ENCODE measurements at places on chromosomes 11 and 22.

- DNase-seq: no peak
These were observed 56.6 kb upstream of the DRD2 start for GRCh38 chr11:113531575-113532451.

DNA sequence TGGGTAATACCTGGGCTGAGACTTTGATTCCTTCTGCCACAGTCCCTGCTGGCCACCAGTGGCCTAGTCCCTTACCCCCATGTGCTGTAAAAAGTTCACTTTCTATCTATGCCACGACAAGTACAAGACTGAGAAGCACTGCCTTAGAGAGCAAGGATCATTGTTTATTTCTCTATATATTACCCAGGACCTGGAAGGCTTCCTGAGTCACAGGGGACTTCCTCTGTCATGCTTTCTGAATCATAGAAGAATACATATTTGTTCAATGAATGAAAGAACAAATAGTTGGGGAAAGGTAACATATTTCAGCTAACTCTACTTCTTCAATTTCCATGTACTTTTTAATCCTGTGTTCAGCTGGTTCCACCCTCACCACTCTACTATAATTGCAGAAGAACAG is 5.5 kb upstream of the SYT9 start:
- no peak for DNase-seq

- DNase-seq: no peak
These were observed 4.3 kb upstream of the LRP5 start for GRCh38 chr11:68308068-68308467.

DNA sequence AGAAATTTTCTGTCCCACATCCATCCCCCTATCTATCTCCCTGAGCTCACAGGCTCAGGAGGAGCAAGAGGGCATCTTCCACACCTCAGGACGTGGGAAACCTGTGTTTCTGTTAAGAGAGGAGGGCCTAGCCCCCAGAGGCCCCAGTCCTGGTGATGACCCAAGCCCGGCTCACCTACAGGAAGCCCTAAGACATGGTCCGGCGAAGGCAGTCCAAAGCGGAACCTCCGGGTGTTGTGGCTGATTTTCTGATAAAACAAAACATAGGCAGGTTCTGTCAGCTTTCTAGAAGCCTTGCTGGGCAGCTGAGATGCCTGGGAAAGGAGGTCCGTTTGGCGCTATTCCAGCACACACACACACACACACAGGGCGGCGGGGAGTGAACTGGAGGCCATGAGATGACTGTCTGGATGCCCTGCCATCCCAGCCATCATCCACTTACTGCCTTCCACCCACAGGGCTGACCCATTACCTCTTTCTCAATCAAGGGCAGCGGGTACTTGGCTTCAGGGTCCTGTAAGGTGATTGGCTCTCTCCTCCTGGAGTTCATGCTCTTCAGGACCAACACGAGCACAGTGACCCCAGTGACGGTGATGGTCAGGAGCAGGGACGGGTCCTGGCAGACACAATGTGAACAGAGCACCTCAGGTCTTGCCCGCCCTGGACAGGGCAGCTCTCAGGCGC is 882 bp downstream of the CYB5R2 start:
- no peak for DNase-seq

GRCh38 chr11:19345519-19345847 is 104.7 kb upstream of the E2F8 start:
- DNase-seq: no peak

- DNase-seq: no peak
These were observed 31.6 kb downstream of the ACER3 start for GRCh38 chr11:76892306-76892705.

- DNase-seq: no peak
These were observed 2.4 kb downstream of the VPS26B start for GRCh38 chr11:134226806-134227325.

DNA sequence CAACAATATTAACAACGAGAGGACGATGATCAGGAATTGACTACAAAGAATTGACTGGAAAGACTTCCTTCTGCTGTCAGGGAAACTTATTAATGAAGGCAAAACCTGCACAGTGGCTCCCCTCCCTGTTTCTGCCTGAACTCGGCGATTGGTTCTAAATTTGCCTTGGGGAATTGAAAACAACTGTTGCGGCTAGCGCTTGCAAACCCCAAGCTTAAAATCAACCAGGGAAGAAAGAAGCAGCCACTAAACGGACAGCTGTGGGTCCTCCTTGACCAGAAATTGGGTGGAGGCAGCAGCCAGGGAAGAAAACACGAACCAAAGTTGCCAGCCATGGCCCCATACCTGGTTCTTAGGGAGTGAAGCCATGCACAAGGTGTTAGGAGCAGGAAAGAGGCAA is 383.5 kb upstream of the CADM1 start:
- no peak for DNase-seq

- no peak for DNase-seq
These were observed 51.4 kb upstream of the NECTIN1 start for GRCh38 chr11:119780222-119780953.

GRCh38 chr11:70538641-70539359 is 140.5 kb downstream of the CTTN start:
- DNase-seq: no peak

All from CD4-positive, alpha-beta T cell treated with Interleukin-4 for 1 hour (primary cell).